ENCODE measurements at places on chromosomes 2 and 18. TPM values are rescaled to one million over a fixed set of nuclear protein-coding genes. Genes with fewer than 3 reads are reported as not detected.

Gene CLK1
- total RNA-seq = 134 TPM

Gene DNAJC5G
- total RNA-seq = not detected

Gene CPO
- 0.32 TPM for total RNA-seq

Gene OST4
- 263 TPM for total RNA-seq

Gene DPP4
- 35.7 TPM for total RNA-seq

DNA sequence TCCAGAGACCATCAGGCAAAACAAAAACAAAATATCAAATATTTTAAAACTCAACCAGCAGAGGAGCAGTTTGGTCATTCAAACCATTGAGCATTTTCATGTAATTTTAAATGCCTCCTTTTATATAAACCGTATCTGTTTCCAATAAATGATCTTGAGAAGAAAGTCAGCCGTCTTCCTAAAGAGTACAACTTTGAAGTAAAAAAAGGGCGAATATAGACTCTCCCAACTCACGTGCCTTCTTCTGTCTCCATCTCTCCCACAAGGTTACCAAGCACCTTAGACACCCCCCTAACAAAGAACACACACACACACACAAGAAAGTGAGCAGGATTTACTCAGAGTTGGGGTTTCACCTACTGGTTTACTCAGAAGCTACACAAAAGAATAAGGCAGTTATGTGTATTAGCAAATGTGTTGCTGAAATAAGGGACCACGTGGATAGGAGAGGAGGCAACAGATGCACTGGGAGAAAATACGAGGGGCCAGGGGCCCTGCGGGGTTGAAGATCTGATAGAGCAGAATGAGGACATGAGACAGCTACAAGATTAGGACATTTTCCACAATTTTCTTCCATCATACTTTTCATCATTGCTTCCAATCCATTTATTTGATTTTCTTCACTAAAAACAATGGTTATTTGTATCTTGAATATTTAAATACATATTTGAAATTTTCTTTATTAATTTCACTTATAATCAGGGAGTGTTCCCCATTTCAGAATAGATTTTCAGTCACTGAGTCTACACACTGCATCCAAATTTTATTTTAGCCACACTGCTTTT, 45.0 kb downstream of the EVA1A start:
- H3K4me3 ChIP-seq = no peak overlapping the region
- H3K4me1 ChIP-seq = no peaks in the 10 kb centered on the region
- no peaks in the 10 kb centered on the region for H3K36me3 ChIP-seq
- no peak overlapping the region for H3K27ac ChIP-seq

DNA sequence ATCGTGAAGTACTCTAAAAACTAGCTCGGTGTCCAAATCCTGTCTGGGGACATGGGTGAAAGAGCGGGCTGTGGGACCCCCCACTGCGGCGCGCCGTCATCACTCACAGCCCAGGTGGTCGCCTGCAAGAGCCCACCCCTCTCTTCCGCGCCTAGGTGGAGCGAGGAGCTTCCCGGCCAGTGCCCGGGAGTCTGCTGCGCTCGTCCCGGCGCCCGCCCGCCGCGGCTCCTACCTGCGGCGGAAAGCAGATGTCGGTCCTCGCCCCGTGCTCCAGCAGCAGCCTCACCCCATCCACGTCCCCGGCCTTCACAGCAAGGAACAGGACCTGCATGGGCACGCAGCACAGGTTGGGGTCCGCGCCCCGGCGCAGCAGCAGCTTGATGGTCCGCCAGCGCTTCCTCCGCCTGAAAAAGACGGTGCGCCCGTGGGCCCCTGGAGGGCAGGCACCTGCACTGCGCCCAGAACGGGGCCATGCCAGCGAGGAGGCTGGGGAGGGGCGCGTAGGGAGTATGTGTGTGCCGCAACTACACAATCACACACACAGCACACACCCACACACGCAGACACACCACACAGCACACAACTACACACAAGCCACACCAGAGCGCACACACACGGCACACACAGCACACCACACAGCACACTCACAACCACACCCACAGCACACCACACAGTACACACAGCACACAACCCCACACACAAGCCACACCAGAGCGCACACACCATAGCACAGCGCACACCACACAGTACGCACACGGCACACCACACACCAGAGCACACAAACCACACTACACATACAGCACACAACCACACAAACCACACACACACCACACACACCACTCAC, 37.4 kb downstream of the ANKMY1 start:
- H3K27me3 ChIP-seq = no peaks in the 10 kb centered on the region
- DNase-seq = no peak
- H3K27ac ChIP-seq = no peak overlapping the region
- H3K4me1 ChIP-seq = no peaks in the 10 kb centered on the region
- H3K36me3 ChIP-seq = no peaks in the 10 kb centered on the region

GRCh38 chr2:135055182-135055786, 3.2 kb downstream of the RAB3GAP1 start:
- peaks cover 22% of the 10 kb centered on the region for H3K4me1 ChIP-seq
- peaks cover 1% of the 10 kb centered on the region for H3K36me3 ChIP-seq
- H3K4me3 ChIP-seq = no peak overlapping the region

GRCh38 chr2:215189393-215189792, 51.0 kb upstream of the ABCA12 start:
- H3K27me3 ChIP-seq = no peaks in the 10 kb centered on the region
- H3K4me3 ChIP-seq = no peak overlapping the region
- no peaks in the 10 kb centered on the region for H3K4me1 ChIP-seq
- H3K27ac ChIP-seq = no peak overlapping the region
- no peak for DNase-seq

DNA sequence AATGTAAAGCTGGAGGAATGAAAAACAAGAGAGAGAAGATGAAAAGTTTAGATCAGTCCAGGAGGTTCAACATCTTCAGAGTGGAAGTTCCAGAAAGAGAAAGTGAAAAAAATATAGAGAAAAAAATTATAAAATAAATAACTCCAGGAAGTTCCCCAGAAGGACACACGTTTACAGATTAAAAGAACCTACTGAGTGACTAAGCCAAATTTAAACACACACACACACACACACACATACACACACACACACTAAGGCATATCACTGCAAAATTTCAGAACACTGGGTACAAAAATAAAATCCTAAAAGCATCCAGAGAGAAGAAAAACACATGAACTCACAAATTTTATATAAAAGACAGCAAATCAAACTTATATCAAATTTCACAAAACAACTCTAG, 85.9 kb upstream of the PMAIP1 start:
- no peak overlapping the region for H3K27ac ChIP-seq
- H3K36me3 ChIP-seq = no peaks in the 10 kb centered on the region
- no peak overlapping the region for H3K4me3 ChIP-seq

DNA sequence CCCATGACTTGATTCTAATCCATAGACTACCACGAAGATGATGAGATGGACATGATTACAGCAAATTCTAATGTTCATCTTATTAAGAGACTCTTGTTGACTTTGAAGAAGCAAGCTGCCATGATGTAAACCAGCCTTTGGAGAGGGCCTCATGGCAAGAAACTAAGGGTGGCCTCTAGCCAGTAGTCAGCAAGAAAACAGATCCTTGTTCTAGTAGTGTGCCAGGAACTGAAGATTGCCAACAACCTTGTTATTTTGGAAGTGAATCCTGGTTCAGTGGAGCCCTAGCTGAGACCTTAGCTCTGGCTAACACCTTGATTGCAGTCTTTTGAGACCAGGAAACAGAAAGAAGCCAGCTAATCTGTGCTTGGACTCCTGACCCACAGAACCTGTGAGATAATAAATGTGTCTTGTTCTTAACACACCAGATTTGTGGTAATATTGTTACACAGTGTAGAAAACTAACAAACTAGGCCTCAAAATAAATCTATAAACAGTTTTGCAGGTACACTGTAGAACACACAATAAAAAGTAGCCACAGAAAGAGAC, 10.0 kb downstream of the PHOSPHO2 start:
- H3K36me3 ChIP-seq = no peaks in the 10 kb centered on the region
- no peak for DNase-seq
- no peak overlapping the region for H3K4me3 ChIP-seq

GRCh38 chr2:182682210-182682609, 33.8 kb upstream of the DNAJC10 start:
- H3K4me3 ChIP-seq = no peak overlapping the region
- no peaks in the 10 kb centered on the region for H3K36me3 ChIP-seq
- no peaks in the 10 kb centered on the region for H3K27me3 ChIP-seq
- no peaks in the 10 kb centered on the region for H3K4me1 ChIP-seq
- no peak overlapping the region for H3K27ac ChIP-seq

- DNase-seq = no peak
- H3K27me3 ChIP-seq = no peaks in the 10 kb centered on the region
- H3K27ac ChIP-seq = no peak overlapping the region
Measured at GRCh38 chr2:127351603-127352002, 36.2 kb downstream of the MAP3K2 start.

DNA sequence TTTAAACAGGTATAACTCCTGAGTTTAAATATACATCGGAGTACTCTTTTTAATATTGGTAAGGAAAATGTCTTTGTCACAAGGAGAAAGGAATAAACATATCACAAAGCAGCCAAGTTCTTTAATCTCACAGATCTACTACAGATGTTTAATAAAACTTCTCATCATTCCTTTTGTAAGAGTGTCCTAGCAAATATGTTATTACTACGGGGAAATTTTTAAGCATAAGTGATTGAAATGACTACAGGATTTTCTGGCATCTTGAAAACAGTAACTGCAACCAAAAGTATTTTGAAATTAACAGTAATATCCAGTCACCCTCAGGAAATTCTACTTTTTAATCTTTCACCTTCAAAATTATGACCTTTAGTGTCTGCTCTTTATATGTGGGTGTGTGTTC, 403.1 kb downstream of the IRS1 start:
- no peak overlapping the region for H3K27ac ChIP-seq
- H3K4me3 ChIP-seq = no peak overlapping the region
- no peaks in the 10 kb centered on the region for H3K36me3 ChIP-seq
- H3K4me1 ChIP-seq = no peaks in the 10 kb centered on the region
- H3K27me3 ChIP-seq = no peaks in the 10 kb centered on the region

Data from naive thymus-derived CD4-positive, alpha-beta T cell (primary cell).